Activated naive CD4-positive, alpha-beta T cell (primary cell): ENCODE measurements at places on chromosomes 1 and 21.
A peak's percentile ranks its signal among the peaks of the same experiment; 100 is the strongest.

- no peak for DNase-seq
Observed at GRCh38 chr1:211896958-211897357, 66.4 kb upstream of the LPGAT1 start.

DNA sequence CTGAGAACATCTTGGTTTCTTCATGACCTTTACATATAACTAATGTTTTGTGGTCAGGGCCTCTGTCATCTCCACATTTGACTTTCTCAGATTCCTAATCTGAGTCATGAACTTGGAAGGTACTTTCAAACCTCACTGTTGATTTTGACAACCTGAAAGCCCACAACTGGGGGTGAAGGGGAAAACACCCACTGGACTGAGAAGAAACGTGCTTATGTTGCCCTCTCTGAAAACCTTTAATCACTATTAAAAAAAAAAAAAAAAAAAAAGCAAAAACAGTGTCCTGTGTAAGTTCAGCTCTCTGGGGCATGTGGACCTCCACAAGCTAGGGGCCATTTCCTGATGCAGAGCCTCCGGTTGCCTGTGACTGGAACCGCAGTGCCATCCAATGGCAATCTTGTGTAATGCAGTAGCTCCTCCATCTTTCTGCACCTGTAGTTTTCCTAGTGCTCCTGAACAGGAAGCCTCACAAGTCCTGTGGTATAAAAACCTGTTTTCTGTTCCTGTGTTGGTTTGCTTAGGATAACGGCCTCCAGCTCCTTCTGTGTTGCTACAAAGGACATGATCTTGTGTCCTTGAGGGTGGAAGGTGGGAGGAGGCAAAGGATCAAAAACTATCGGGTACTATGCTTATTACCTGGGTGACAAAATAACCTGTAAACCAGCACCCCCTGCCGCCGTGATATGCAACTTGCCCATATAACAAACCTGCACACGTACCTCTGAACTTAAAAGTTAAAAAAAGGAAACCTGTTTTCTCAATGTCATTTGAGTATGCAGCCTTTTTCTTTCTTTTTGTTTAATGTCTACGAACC is 124.5 kb downstream of the ZNF648 start:
- no peak for DNase-seq

DNA sequence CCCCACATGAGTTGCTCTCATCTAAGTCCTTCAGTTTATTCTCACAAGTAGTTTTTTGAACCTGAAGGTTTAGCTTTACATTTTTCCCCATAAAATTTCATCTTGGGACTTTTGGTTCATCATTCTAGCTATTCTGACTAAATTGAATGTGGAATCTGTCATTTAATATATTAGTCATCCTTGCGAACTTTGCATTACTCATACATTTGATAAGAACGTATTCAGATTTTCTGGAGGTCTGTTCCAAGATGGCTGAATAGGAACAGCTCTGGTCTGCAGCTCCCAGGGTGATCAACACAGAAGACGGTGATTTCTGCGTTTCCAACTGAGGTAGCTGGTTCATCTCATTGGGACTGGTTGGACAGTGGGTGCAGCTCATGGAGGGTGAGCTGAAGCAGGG is 59.8 kb upstream of the CSF1 start:
- DNase-seq: no peak

- DNase-seq: no peak
Observed at GRCh38 chr1:214582289-214582891, 20.6 kb upstream of the CENPF start.

- DNase-seq: no peak
Observed at GRCh38 chr21:46111857-46112724, 14.2 kb downstream of the COL6A2 start.

DNA sequence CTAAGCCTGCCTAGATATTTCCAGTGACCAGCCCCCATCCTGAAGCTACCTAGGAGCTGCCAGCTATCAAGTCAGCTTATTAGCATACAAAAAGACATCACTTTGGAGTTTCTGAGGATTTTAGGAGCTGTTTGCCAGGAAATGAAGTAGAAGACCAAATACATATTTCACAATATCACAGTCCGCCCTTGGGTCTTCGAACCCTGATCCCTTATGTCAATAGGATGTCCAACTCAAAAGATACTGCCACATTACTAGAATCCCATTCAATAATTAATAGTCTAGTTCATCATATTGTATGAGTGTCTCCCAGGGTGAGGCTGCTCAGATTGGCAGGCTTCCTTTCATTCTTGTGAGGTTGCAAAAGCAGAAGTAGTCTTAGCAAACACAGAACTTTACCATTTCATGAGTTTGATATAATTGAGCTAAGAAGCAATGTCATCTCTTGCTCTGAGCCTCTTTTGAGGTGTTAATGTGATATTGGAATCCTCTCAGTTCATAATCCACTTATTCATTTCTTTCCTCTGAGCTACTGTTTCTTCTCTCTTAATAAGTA is 13.6 kb downstream of the IPO9 start:
- DNase-seq: no peak

- no peak for DNase-seq
Observed at GRCh38 chr1:10896673-10897072, 100.2 kb upstream of the CASZ1 start.

GRCh38 chr1:213871179-213871578 is 116.6 kb upstream of the PROX1 start:
- DNase-seq: no peak

DNA sequence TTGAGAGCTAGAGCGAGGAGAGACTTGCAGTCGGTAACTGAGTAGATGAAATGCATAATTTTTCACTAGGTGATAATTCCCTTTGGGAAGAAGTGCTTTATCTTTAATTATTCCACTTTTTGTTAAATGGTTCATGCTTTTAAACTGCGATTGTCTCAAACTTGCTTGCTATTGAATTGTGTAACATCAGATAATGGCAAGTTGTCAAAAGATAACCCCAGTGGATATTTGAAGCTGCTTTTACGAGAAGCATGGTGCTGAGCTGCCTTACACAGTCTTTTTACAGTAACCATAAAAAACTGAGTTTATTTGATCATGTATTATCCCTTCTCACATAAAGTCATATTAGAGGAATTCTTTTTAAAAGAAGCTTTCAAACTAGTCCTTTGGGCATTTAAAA is 30.2 kb downstream of the TMEM50B start:
- no peak for DNase-seq

DNA sequence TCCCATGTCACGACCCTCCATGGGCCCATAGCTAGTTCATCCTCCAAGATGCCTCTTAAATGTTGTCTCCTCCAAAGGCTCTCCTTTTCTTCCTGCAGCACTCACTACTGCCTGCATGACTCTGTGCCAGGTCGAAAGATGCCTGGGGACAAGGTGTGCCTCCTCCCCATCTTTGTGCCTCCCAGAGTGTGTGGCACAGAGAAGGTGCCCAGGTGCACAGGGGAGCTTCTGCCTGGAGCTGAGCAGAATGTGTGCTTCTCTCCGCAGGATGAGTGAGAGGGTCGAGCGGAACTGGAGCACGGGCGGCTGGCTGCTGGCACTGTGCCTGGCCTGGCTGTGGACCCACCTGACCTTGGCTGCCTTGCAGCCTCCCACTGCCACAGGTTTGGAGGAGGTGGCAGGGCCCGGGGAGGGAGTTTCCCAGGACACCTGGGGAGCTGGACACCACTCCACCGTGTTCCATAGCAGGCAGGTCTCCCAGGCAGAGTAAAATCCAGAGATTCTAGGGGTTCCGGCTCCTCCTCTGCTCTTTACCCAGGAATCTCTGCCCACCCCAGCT is 6.9 kb upstream of the PPM1J start:
- no peak for DNase-seq

DNA sequence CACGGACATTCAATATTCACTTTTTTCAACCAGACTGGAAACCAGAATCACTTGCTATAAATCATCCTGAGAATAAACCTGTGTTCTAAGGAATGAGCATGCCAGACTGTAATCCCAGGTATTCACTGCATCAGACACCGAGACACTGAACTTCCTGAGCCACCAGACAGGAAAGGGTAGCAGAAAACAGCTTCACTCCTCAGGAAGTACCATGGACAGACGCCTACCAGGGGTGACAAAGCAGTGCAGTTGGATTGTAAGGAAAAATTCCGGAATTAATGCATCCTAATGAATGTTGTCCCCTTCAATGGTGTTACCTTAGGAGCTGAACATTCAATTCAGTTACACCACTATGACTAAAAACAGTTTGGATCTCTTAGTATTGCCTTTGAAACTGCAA is 156.1 kb downstream of the PIGK start:
- DNase-seq: no peak

GRCh38 chr1:19309123-19309813 is 2.7 kb downstream of the AKR7A2 start:
- no peak for DNase-seq

DNA sequence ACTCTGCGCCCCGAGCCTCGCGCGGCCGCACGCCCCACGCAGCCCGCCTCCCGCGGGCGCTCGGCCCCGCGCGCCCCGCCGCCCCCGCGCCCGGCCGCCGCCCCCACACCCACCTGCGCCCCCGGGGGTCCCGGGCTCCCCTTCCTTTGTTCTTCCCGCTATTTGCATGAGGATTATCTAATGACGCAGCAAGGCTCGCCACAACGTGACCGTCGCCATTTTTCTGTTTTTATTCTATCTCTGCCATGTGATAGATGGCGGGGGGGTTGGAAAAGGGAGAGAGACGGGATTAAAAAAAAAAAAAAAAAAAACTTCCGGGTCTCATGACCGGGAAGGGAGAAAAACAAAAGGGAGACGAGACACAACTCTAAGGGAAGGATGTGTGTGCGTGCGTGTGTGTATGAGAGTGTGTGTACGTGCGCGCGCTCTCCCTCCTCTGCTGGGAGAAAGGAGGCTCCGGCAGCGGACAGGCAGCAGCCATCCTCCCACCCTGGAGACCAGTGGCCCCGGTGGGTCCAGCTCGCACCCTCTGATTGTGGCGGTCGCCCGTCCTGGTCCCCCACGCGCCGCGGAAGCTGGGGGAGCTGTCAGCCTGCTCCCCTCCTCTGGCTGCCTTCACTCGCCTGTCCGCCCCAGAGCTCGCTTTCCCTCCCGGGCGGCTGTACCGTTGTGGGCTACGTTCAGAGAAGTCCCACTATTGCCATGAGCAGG is 80.4 kb upstream of the AK4 start:
- peak; percentile 16 for DNase-seq

GRCh38 chr1:160777486-160778089 is 18.4 kb upstream of the LY9 start:
- no peak for DNase-seq

GRCh38 chr1:110617116-110617515 is 11.0 kb upstream of the KCNA2 start:
- DNase-seq: no peak

DNA sequence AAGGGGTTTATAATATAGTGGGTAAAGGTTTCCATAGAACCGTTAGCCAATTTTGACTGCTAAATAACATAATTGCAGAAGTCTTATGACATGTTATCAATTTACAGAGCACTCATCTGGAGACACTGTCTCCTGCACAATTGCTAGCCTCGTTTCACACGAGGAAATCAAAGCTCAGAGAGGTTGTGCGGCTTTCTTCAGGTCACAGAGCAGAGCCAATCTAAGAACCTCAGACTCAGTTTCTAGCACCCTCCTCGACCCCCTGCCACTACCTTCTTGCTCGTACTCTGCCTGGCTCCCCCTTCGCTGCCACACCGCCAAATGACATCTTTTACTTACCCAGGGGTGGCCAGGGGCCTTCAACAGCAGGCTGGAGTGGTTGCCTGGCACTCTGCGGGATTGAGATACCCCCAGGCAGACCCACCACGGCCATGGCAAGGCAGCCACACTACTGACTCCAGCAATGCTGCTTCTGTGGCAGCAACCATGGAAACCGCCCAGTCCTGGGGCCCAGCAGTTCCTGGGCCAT is 16.0 kb upstream of the CASZ1 start:
- DNase-seq: no peak

GRCh38 chr1:70442490-70442889 is 31.4 kb downstream of the CTH start:
- no peak for DNase-seq

- DNase-seq: no peak
Observed at GRCh38 chr21:46061063-46061462, 36.8 kb upstream of the COL6A2 start.

DNA sequence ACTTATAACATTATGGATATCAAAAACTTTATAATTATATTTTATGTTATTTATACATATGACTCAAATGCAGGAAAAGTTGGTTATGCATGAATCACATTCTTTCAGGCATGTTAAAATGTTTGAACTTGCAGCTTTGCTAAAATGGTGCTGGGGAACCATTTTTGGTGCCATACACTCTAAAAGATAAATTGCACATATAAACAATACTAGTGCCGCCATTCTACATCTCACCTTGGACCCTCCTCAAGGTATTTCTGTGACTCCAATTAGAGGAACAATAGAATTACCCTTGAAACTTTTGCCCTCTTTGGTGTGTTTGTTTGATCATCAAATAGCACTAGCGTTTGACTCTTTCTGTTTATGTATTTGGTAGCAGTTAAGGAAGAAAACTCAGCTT is 997 bp downstream of the PRKACB start:
- DNase-seq: no peak

DNA sequence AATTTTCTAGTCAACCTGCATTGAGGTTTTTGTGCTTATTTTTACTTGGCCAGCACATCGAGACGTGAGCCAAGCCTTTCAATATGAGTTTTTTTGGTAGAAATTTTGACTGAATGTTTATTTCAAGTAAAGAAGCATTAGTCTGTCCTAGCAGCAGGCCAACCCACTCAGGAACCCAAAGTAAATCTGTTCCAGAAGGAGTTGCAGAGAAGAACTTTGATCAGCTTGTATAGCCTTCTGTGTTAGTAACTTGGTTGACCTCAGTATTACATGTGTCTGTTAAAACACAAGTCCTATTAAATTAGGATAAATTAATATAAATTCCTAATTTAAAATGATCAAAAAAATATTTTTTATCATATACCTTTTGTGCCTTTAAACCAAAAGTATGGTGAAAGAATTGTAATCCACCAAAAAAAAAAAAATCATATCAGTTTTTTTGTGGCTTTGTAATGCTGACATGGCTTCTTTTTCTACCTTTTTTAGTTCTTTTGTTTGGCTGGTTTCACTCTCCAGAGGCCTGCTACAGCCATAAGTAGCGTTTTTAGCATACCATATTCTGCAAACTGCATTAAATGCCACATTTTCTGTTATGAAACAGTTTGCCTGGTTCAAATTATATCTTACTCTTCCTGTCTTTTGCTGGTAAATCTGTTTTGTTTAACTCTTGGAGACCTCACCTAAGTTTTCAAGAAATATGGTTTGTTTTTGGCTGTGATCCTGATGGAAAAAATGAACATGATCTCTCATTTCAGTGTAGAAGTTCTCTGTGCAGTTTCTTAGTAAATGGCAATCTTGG is 39.5 kb downstream of the ATF6 start:
- DNase-seq: no peak

- DNase-seq: no peak
Observed at GRCh38 chr1:145719230-145720079, at the start of gene CD160. CD160 (plus strand) TSS chr1:145719499; CDS start chr1:145728328, 8,829 bp downstream.
